ENCODE measurements at places on chromosomes 2 and 18.

GRCh38 chr2:134178138-134178877 lies 75.6 kb upstream of the MGAT5 start:
- DNase-seq, result no peak

GRCh38 chr2:132374551-132374950 lies 42.1 kb upstream of the GPR39 start:
- no peak for DNase-seq

DNA sequence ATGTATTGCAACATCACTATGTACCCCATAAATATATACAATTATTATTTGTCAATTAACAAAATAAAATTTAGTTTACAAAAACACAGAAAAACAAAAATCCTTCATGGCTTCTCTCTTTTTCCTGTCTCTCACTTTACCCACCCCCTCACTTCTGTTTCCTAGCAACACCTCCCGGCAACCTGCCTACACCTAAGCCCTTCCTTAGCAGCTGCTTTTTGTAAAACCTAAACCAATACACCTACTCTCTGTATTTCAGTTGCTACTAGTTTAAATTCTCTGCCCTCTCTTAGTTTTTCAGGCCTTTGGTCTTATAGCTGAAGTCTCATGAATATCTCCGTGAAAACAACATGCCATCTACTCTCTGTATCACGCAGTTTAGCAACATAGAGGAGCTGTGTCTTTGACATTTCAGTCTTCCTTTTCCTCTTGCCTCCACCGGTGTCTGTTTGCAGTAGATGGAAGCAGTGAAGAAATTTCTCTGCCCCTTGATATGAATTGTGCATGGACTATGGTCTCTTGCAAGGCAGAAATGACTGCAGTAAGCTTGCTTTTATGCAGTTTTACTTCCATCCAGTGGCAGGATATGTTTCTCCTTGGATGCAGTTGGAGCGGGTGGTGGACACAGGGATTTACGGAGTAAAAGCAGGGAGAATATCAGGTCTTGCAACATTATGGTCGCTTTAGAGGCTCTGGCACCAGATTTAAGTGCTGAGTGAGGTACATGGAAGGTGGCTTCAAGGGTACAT lies 42.0 kb upstream of the ZDBF2 start:
- DNase-seq, result no peak

GRCh38 chr2:9752441-9753275 lies 90.6 kb upstream of the TAF1B start:
- no peak for DNase-seq

DNA sequence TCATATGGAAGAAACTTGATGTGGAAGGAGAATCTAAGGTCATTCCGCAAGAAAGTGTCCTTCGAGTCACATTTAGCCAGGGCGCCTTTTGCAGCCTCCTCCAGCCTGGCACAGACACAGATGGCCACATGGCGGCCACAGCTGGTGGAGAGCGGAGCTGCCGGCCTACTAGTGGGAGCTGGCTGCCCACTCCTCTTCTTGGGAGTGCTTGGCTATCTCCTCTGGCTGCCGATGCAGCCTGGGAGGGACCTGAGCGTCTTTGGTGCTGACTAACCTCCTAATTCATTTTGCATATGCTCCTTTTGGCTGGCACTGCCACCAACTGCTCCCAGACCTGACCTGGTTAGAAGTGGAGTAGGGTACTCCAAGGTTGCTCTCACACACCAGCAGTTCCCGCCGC lies 199.3 kb upstream of the MYT1L start:
- no peak for DNase-seq

All from left renal pelvis (tissue), 4 donors.